ENCODE measurements at places on chromosomes 2 and 18.

- no peak for DNase-seq
Observed at GRCh38 chr2:33094303-33094702, 147.6 kb downstream of the LTBP1 start.

- no peak for DNase-seq
Observed at GRCh38 chr2:169136885-169137534, 67.6 kb downstream of the DHRS9 start.

GRCh38 chr2:32918774-32919173 lies 28.0 kb upstream of the LTBP1 start:
- DNase-seq = no peak

- DNase-seq = no peak
Observed at GRCh38 chr18:12742453-12742852, 39.6 kb downstream of the PSMG2 start.

- DNase-seq = no peak
Observed at GRCh38 chr2:62045017-62045543, 139.6 kb downstream of the COMMD1 start.

GRCh38 chr2:172969609-172970008 lies 106.0 kb upstream of the MAP3K20 start:
- DNase-seq = no peak

DNA sequence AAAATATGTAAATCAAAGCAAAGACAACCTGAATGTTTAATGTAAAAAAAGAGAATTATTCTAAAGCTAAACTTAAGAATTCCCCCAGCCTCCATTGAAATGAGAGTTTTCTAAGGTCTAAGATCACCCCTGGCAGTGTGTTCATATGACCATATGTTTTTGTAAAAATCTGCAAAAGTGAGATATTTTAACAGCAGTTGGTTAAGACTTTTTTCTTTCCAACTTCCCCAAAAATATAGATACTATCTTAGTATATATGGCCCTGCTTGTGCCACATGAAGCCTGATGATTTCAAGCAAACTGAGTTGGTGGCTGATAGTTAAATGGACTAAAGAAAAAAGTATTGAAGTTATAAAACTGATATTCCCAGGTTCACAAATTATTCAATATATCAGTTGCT lies 35.4 kb downstream of the ZNF804A start:
- no peak for DNase-seq

- no peak for DNase-seq
Observed at GRCh38 chr2:205731583-205731981, 49.3 kb downstream of the NRP2 start.

DNA sequence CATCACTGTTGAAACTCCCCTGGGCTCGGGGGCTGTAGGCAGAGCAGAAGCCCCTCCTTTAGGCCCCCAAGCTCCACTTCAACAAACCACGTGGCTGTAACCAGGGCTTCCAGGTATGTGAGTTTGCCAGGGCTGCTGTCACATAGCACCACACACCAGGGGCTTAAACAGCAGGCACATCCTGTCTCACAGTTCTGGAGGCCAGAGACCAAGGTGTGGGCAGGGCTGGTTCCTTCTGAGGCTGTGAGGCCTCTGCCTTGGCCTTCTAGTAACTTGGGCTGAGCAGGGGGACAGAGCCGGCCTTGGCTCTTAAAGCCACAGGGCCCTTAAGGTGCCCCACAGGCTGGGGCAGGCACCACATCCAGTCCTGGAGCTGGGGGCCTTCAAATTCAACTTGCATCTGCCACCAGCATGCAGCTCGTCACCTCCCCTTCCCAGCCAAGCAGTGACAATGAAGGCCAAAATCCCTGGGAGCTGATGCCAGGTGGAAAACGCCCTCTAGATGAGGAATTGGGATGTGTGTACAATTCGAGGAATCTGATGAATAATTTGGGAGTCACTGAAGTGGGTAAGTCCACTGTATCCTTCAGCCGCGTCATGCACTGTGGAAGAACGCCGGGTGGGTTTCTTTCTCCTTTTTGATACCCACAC lies 104.2 kb upstream of the ODC1 start:
- DNase-seq = no peak

DNA sequence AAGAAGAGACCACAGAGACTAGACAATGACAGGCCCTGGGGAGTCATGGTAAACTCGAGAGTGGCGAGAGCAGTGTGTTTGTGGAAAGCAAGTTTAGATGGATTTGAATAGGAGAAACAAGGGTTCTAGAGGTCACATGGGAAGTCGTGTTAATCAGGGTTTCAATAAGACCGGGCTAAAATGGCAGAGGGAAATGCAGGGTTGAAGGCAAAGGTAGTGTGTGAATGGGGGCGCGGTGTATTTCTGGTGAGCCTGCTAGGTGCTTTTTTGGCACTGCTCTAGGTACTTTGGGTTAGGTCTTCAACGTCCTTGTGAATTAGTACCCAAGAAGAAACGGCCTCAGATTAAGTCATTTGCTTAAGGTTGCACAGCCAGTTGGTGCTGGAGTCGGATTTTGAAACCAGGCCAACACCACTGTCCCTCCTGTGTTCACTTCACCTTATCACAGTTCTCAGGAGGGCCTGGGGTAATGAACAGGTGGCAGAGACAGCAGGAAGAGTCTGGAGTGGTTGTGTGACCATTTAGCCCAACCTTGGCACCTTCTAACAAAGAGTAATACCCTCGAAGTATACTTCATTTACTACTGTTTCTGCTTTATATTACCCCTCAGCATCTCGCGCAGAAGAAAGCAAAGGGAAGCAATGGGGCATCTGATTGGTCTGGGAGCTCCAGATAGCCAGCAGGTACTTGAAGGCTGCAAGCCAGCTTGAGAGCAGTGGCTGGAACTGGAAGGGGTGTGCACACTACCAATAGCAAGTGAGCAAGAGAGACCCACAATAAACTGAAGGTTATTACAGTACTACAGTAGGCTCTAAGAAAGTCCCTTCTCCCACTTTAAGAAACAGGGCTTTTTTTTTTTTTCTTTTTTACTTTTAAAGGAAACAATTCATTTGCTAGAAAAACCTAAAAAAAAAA lies 33.4 kb upstream of the GAREM2 start:
- DNase-seq = no peak

DNA sequence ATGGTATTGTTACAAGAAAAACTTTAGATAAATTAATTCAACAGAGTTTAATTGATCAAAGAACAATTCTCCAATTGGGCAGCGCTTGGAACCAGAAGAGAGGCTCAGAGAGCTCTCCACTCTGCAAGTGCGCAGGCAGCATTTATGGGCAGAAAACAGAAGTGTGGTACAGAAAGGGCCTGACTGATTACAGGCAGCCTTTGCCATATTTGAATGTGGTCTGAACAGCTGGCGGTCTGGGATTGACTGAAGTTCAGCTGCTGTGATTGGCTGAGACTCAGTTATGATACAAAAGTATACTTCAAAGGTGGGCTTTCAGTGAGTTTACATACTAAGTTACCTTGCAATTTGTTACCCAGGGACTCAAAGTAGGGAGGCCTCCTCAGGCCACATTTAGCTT lies 301.3 kb upstream of the ID2 start:
- no peak for DNase-seq

GRCh38 chr2:71607151-71607889 lies 154.0 kb downstream of the DYSF start:
- DNase-seq = no peak

GRCh38 chr2:95287806-95288205 lies 9.3 kb upstream of the KCNIP3 start:
- DNase-seq = no peak

GRCh38 chr2:162874412-162874811 lies 35.8 kb upstream of the KCNH7 start:
- DNase-seq = no peak

DNA sequence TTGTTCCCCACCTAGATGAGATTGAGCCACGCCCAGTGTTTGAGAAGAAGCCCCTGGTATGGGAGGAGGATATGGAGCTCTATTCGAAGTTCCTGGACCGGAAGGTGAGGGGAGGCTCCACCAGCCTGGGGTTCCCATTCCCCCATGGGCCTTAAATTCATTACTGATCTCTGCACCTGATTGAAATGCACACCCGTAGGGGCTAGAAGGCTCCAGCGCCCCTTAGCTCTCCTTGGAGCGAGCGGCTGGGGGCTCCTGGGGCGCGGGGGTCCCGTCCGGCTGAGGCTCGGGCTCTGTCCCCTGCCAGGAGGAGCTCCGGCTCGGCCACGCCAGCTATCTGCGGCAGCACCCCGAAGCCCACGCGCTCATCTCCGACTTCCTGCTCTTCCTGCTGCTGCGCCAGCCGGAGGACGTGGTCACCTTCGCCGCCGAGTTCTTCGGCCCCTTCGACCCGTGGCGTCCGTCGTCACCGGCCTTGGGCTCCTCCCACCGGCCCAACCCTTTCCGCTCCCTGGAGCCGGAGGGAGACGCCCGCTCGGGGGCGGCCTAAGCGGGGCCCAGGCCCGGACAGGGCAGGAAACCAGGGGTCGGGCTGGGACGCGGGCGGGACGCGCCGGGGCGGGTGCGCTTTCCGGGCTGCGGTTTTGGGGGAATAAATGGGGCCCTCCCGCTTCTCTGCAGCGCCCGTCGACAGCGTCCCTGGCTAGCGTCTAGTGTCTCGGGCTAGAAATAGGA lies 10.9 kb downstream of the CATIP start:
- peak; percentile 80 for DNase-seq

DNA sequence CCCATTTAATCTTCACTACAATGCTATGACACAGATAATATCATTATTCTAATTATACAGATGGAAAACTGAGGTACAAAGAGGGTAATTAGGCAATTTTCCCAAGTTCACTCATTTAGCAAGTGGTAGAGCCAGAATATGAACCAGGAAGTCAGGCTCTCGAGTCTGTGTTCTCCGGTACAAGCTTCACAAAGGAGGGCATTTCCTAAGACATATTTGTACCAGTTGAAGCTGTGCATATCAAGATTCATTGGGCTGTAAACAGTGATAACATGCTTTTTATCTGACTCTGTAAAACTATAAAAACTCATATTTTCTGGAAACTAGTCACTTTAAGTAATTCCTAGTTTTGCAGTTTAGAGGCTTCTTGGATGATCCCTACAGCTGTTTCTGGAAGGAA lies 23.0 kb upstream of the CPS1 start:
- DNase-seq = no peak

DNA sequence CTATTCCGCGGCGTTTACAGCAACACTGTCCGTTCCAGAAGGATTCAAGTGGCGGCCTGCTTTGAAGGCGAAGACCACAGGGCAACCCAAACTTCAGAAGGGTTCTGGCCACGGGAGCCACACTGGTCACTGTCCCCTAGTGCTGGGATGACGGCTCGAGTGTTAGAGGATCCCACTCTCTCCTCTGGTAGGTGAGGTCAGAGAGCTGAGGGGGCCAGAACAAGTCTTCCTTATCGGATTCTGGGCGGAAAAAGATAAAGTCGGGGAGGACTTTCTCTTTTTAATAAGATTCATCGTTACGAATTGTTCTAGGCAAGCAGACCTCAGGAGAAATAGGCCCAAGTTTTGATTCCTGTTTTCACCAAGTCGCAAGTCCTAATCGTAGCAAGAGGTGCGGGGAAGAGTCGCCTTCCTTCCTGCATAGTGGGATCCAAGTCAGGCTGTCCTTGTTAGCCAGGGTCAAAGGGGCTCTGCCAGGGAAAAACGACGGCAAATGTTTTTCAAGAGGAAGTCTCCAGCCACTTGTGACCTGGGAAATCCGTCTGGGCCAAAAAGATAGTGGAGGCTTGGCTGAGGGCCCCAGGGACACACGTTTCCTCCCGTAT lies 864 bp upstream of the MYL12A start:
- DNase-seq = peak; percentile 46

DNA sequence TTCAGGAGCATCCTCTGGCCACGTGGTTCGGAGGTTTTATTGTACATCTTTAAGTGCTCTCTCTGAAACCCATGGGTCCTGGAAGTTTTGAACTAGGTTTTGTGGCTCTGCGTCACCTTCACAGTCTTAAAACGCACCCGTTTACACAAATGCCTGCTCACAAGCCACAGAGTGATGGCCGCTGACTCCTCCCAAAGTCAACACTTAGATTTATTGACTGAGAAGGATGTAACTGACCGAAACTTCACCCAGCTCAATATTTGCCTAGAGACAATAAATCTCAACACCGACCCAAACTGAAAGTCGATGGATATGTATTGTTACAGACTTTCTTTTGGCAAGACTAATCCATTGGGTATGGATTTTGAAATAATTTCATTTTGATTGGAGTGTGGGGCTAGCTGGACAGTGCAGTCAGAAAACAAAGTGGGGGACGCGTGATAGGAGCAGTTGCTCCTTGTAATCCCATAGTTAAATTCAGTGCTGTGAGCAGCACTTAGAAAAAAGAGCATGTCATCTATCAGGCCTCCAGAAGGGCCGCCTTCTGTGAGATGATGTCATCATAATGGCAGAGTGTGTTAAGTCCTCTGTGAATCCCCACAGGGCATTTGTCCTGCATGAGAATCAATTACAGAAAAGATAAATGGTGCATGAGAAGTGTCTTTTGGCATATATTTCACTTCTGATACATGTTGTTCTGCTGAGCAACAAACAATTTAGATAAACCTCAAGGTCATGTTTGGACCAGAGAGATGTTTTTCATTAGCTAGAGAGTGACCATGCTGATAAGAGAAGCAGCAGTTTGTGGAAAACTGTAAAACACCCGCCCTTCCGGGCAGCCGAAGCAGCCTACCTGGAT lies 183.7 kb downstream of the INO80D start:
- no peak for DNase-seq

GRCh38 chr2:120005834-120006521 lies 6.9 kb upstream of the EPB41L5 start:
- no peak for DNase-seq

DNA sequence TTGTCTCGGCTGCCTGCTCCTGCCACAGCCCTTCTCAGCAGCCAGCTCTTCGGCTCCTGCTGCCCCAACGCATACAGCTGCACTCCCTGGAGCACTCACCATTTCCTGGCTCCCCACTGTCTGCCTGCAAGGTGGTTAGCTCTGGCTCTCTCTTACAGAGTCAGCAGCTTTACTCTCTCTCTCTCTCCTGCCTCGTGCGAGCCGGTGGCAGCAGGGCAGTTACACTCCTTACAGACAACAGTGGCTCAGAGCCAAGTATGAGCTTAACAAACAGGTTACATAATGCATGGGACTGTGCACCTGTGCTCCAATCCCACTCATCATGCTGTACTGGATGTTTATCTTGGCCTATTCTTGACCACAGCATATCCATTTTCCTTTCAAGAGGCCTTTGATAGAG lies 47.4 kb upstream of the DNAJC10 start:
- DNase-seq = no peak

DNA sequence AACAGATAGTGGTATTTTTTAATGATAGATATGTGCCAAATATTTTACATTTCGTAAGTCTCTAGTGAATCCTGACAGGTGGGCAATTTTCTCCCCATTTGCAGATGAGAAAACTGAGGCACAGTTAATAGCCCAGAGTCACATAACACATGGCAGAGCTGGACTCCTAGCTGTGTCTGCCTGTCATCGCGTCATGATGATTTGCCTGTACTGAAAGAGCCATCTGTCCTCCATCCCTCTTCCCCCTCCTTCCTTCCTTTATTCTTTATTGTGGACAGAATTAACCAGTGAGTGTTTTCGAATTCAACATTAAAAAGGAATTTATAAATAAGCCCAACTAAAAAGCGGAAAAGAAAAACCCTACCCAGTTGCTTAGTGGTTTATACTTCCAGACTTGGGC lies 3.2 kb downstream of the DNAJB2 start:
- DNase-seq = no peak

DNA sequence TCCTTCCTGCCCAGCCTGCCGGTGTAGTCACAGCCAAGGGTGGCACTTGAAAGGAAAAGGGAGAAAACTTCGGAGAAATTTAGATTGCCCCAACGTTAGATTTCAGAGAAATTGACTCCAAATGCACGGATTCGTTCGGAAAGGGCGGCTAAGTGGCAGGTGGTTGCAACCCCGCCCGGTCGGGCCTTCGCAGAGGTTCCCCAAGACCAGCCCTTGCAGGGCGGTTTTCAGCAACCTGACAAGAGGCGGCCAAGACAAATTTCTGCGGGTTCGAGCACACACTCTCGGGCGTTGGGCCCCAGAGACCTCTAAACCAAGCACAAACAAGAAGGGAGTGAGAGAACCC lies 4.8 kb downstream of the ONECUT2 start:
- peak; percentile 12 for DNase-seq
